ENCODE measurements at places on chromosomes 4 and X. TPM values are rescaled to one million over a fixed set of nuclear protein-coding genes. Genes with fewer than 3 reads are reported as not detected.

GRCh38 chr4:151983854-151984253 is 223.0 kb upstream of the GATB start:
- DNase-seq = no peak

GRCh38 chrX:130682990-130683389 is 220.0 kb downstream of the ENOX2 start:
- DNase-seq = no peak

DNA sequence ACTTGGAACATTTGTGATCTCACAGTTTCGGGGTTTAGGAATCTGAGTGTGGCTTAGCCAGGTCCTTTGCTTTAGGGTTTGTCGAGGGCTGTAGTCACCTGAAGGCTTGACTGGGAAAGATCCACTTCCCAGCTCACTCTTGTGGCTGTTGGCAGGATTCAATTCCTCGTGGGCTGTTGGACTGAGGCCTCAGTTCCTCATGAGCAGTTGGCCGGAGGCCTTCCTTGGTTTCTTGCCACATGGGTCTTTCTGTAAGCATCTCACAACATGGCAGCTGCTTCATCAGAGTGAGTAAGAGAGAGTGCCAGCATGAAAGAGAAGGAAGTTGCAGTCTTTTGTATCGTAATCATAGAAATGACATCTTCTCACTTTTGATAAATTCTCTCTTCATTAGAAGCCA is 11.1 kb downstream of the TXLNG start:
- DNase-seq = no peak

The TMEM31 gene
- total RNA-seq = not detected

The TMEM144 gene
- not detected for total RNA-seq

The ZNF711 gene
- 1.8 TPM for total RNA-seq

Measured in T-cell (primary cell).